Putamen (tissue), 1 donor: ENCODE measurements at places on chromosomes 4 and X.

- DNase-seq: no peak
These were observed 53.5 kb upstream of the SOD3 start for GRCh38 chr4:24741910-24742309.

DNA sequence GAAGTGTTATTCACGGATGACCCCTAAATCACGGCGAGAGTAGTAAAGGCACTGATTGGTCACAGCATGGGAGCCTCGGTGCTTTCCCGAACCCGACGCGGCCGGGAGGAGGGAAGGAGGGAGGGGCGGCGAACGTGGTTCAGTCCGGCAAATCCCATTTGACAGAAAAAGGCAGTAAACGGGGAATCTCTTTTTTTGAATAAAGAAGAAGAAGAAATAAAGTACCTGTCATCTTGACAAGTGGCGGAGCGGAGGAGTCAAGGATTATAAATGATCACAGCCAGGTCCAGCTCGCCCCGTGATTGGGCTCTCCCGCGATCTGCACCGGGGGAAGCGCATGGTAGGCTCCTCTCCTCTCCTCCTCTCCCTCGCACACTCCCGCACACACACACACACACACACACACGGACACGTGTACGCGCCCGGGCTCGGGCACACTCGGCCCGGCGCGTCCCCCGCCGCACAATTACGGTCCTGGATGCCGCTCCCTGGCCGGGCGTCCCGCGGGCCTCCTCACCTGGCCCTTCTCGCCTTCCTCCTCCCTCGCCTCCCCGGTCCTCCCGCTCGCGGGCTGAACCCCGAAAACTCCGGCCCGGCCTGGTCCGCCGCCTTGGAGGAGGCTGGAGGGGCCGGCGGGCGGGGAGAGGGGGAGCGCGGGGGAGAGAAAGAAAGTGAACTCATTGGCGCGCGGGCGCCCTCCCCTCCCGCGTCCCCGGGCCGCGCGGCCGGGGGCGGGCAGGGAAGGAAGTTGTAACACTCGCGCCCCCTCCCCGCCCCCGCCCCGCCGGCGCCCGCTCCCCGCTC is 99.2 kb upstream of the TENM3 start:
- DNase-seq: peak; percentile 29

DNA sequence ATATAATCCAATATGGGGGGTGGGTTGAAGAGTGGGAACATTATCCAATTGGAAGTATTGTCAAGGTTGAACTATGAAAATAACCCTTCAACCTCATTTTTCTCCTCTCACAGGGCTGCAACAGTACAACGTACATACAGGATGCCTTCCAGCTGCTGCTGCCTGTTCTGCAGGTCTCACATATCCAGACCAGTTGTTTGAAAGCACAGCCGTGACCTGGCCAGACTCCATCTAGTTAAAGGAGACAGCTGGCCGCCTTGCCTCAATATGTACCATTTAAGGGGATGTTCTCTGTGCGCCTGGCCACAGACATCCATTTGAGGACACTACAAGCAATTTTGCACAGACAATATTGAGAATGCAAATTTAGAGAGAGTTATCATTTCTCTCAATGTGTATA is 75.7 kb downstream of the FAM114A1 start:
- DNase-seq: no peak

- DNase-seq: no peak
These were observed at the start of gene TMPRSS11A for GRCh38 chr4:67963356-67963755. TSS of gene TMPRSS11A (minus strand) at chr4:67963493. CDS start at chr4:67963393, 100 bp downstream.

GRCh38 chrX:38959736-38960135 is 158.5 kb downstream of the MID1IP1 start:
- DNase-seq: no peak

DNA sequence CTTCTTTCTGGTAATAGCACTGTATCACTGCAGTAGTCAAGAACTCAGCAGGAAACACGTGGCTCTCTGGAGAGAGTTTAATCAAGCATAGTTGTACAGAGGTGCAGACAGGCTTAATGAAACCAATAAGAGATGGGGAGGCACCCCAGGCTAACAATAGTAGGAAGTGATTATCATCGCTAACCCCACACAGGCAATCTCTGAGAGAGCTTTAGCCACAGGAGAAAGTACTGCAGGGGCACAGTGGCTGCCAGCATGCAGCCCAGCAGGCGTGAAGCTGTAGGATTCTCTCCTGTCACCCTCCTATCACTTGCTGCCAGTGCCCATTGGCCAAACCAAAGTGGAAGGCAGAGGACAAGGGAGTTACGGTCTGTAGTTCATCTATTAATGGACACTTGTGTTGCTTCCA is 450.0 kb upstream of the RASGEF1B start:
- DNase-seq: no peak

- DNase-seq: no peak
These were observed 631 bp downstream of the EVC start for GRCh38 chr4:5711479-5712184.

DNA sequence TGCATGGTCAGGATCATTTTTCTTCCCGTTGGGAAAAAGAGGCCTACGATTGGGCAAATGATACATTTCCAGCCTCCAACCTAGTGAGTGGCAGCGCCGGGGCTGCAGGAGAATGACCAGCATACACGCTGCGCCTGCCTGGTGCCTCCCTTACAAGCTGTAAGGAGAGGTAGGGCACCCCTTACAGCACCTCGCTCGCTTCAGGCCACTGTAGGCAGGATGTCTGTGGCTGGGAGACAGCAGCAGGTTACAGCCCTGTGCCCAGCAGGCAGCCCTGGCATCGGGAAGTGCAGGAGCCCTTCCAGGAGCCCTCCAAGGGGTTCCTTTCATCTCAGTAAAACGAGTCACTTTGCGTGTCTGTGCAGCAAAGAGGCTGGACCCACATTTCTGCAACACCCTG is 88.4 kb downstream of the EVC start:
- DNase-seq: no peak

- DNase-seq: no peak
These were observed 172.8 kb upstream of the NAP1L5 start for GRCh38 chr4:88870428-88870827.

DNA sequence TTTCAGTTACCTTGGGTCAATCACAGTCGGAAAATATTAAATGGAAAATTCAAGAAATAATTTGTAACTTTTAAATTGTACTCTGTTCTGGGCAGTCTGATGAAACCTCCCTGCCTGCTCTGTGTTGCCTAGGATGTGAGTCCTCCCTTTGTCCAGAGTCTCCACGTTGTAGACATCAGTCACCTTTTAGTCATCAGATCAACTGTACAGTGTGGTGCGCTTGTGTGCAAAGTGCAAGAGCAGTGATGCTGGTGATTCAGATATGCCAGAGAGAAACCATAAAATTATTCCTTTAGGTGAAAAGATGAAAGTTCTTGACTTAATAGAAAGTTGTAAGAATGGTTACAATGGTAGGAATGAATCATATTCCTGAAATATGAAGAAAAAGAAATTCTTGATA is 1.4 kb downstream of the SPATA4 start:
- DNase-seq: no peak

DNA sequence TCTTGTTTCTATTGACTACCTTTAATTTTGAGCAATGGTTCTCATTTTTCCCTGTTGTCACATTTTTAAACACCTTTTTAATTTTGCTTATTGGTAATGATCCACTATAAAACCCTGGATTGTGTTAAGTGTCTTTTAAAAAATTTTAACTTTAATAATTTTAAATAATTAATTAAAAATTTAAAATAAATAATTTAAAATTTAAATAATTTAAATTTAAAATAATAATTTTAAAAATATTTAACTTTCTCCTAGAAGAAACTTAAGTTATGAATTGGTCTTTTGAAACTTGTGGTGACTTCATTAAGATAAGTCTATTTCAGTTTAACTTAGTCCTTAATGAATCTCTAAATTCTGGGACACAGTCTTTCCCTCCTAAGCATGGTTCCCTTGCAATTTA is 566.3 kb upstream of the GALNTL6 start:
- no peak for DNase-seq

GRCh38 chrX:63963095-63963784 is 178.2 kb upstream of the ARHGEF9 start:
- no peak for DNase-seq

DNA sequence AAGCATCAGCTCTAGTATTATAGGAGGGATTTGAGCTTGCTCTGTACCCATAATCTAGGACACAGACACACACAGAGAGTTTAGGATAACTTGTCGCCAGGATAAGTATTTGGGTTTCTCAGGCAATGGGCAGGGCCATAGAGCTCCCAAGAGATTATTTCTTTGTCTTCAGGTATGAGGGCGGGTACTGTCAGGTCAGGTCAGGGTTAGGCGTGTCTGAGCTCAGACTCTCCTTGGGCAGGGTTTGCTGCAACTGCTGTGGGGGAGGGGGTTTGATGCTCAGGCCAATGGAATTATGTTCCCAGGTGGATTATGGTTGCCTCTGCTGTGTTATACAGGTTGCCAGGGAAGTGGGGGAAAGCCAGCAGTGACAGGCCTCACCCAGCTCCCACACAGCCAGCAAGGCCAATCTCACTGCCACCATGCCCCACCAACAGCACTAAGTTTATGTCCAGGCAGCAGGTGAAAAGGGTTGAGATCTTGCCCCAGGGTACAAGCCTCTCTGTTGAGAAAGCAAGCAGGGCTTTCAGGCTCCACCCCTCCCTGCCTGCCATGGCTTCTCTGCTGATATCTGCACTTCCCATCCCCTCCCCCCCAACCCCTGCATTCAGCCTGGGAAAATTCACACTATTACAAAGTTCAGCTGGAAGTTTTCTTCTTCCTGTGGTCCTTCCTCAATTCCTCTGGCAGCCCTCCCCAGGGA is 101.3 kb downstream of the RRAGB start:
- no peak for DNase-seq

GRCh38 chr4:126582737-126583136 is 1050.0 kb upstream of the INTU start:
- no peak for DNase-seq

DNA sequence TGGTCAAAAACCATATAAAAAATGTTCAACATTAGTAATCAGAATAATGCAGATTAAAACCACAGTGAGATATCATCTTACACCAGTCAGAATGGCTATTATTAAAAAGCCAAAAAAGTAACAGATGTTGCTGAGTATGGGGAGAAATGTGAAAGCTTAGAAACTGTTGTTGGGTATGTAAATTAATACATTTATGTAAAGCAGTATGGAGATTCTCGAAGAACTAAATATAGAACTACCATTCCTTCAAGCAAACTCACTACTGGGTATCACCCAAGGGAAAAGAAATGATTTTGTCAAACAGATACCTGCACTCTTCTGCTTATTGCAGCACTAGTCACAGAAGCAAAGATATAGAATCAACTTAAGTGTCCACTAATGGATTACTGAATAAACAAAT is 576.4 kb upstream of the EPHA5 start:
- no peak for DNase-seq

- no peak for DNase-seq
These were observed 692.1 kb upstream of the POU3F4 start for GRCh38 chrX:82816001-82816400.

- no peak for DNase-seq
These were observed 33.5 kb downstream of the ARHGEF9 start for GRCh38 chrX:63751481-63751880.

DNA sequence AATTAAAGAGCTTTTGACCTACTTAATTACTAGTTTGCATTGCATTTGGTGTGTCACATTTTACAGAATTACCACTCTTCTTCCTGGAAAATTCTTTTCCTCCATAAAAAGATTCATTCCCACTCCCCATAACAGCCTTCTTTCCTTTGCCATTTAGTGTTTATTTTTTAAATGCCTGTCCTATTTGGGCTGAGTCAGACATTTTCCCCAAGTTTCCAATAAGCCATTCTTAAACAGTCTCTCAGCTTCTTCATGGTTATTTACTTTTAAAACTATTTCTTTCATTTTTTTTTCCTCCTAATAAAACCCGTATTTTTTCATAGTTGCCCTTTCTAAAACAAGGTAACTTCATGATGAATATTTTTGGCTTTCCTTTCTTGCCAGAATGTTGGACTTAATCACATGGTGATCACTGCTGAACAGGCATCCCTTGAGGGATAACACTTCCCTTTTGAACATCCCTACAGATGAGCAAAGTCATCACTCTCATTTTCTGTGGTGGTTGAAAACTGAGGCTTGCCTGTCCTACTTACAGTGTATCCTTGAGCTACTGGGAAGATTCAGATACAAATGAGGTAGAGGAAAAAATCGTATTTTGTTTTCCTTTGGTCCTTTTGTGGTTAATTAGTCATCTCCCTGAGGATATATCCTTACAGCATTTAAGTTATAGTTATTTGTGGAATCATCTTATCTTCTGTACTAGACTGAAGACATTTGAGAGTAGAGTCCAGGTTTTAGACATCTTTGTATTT is 520.5 kb upstream of the NR3C2 start:
- DNase-seq: no peak

DNA sequence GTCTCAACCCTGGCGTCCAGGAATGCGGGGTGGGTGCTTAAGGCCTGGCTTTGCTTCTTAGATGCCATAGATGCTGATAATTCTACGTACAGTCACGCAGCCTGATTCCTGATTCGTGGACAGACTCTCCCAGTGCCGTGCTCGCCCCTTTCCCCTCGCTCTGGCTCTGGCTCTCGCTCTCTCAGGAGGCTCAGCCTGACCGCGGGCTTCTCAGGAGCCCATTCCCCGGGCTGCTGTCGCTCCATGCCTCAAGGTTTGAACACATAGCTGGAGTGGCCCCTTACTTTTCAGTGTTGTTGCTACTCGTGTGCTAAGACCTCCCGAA is 59.2 kb upstream of the ZC4H2 start:
- no peak for DNase-seq

- DNase-seq: no peak
These were observed 46.9 kb upstream of the MSANTD1 start for GRCh38 chr4:3201718-3202702.

GRCh38 chr4:7155590-7156071 is 36.7 kb upstream of the SORCS2 start:
- no peak for DNase-seq

- no peak for DNase-seq
These were observed 49.0 kb downstream of the CD99L2 start for GRCh38 chrX:150849486-150849885.

GRCh38 chr4:106695501-106696262 is 327.1 kb upstream of the GIMD1 start:
- DNase-seq: no peak

DNA sequence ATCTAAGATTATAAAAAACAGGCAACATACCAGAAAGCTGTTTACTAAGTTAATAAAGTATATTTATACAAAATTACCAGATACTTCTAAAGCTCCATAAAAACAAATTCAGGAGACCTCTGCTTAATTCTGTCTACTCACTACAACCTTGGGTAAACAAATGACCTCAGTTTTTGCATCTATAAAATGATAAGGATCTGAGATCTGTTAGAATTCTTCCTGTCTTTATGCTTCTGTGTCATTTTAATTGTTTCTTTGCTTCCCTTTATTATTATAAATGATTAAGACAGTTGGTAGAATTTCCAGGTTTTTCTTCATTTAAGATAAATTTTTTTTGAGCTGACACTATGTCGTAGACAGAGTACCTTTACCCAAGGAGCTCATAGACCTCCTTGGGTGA is 76.0 kb downstream of the ANK2 start:
- DNase-seq: no peak

- no peak for DNase-seq
These were observed 56.1 kb downstream of the TSPAN5 start for GRCh38 chr4:98602270-98602669.
